ENCODE measurements at places on chromosomes 2 and 18.

DNA sequence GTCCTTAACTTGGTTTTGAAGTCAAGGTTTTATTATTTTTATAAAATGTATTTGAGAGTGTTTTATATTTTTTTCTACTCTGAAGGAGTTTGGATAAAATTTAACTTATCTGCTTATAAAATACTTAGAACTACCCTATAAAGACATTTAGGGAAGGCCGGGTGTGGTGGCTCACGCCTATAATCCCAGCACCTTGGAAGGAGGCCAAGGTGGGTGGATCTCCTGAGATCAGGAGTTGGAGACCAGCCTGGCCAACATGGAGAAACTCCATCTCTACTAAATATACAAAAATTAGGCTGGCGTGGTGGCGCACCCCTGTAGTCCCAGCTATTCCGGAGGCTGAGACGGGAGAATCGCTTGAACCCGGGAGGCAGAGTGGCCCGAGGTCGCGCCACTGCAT lies 486.4 kb downstream of the DSC3 start:
- no peak for DNase-seq

GRCh38 chr2:3316456-3317276 lies 61.0 kb downstream of the EIPR1 start:
- DNase-seq = no peak

GRCh38 chr2:45596761-45597160 lies 14.3 kb downstream of the SRBD1 start:
- no peak for DNase-seq

GRCh38 chr2:163395602-163396001 lies 340.2 kb downstream of the FIGN start:
- DNase-seq = no peak

GRCh38 chr2:27496357-27497287 lies at the start of gene GCKR:
GCKR (plus strand) TSS chr2:27496839; CDS start chr2:27496905, 66 bp downstream.
- no peak for DNase-seq

- DNase-seq = no peak
Observed at GRCh38 chr2:168030862-168031624, 216.4 kb downstream of the STK39 start.

GRCh38 chr2:206962966-206963365 lies 23.6 kb downstream of the CPO start:
- DNase-seq = no peak

GRCh38 chr2:66897181-66897580 lies 462.3 kb downstream of the MEIS1 start:
- DNase-seq = no peak

DNA sequence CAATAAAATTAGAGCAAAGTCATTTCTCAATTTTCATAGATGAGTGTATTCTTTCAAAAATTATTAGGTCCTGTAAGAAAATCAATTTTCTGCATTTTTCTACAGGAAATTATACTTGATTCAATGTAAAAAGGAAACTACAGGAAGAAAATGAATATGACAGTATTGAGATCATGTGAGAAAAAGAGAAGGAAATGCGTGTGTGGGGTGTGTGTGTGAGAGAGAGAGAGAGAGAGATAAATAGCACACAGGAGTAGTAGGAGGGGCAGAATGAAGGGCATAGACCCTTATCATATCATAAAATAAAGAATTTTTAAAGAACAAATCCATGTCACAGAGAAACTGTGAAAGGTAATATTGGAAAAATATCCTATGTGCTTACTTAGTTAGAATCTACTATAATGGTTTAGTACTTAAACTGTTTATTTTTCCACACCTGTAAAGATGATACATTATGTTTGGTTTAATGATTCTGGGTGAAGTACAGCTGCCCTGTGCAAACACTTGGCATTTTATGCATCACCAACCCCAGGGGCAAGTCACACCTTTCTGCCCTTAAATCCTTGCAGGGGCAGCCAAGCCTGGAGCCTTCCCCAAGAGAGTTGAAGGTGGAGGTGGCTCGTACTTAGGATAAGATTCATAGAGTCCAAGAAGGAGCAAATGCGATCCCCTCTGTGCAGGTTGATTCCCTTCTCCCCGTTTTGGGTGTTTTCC lies 276.4 kb downstream of the TGIF1 start:
- DNase-seq = no peak

- DNase-seq = no peak
Observed at GRCh38 chr2:40719414-40719813, 267.5 kb upstream of the SLC8A1 start.

DNA sequence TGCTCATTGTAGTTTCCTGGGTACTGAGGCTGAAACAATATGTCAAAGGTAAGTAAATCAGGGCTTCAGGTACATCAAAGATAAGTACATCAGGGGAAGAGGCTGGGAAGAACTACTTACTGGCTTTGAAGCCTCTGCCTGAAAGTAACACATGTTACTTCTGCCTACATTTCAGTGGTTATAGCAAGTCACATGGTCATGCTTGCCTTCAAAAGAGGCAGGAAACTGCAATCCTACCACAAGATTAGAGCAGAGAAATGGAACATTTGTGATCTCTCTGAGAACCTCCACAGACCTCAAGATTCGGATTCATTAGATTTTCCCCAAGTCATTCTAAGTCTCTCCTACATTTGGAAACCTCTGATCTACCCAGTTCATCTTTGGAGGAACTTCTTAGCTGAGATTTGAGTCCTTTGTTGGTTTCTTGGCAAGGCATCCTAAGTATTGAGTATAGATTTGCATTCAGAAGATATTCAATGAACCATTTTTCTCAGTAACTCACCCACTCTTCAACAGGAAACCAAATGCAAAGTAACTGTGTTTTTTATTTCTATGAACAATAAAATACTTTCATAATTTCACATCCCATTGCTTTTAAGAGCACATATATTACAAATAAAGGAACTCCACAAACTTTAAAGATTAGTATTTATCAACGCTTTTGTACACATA lies 48.5 kb upstream of the CCDC195 start:
- no peak for DNase-seq

GRCh38 chr2:70994009-70994698 lies 519 bp downstream of the TEX261 start:
- peak; percentile 55 for DNase-seq

DNA sequence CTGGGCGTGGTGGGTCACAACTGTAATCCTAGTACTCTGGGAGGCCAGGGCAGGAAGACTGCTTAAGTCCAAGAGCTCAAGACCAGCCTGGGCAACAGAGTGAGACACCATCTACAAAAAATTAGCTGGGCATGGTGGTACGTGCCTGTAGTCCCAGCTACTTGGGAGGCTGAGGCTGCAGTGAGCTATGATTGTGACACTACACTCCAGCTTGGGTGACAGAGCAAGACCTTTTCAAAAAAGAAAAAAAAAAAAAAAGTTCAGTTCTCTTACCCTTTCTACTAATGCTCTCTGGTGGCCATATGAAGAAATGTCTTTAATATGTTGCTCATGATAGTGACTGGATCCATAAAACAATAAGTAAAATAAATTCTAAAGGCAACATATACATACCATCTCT lies 14.9 kb downstream of the TYW5 start:
- no peak for DNase-seq

DNA sequence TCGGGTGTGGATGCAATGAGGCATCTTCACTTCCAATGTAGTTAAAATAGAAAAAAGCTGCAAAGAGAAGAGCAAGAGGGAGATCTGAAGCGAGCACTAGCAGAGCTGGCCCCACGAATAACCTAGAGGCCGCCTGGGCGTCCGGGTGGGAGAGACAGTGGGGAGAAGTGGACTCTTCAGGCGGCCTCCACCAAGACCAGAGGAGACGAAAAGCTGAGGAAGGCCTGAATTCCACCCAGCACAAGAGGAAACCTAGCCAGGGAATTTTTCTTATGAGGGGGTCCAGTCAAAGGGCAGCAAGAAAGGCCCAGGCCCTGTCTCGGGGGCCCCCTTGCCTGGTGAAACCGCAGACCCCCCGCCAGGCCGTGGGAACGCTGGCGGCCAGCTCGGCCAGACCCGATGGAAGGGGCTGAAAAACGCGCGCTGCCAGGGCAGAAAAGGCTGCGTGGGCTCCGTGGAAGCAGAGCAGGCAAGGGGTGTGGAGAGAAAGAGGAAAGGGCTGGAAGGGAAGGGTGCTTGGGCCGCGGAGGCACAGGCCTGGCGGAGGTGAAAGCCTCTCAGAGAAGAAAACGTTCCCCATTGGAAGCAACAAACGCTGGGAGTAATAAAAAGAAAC lies 69.2 kb downstream of the KCTD1 start:
- no peak for DNase-seq

DNA sequence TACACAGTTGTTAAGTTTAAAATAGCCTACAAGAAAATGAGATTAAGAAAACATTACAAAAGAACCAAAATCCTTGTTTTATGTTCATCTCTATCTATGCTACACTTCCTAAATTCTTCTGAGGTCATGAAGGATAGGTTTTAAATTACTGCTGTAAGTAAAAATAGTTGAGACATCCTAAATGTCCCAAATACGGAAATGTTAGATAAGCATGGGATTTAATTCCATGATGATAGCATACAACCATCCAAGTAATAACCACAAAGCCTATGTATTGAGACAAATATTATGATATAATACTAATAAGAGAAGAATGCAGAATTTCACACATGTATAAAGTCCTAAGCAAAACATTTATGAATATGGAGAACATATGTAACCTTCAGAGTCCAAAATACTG lies 34.1 kb downstream of the PIEZO2 start:
- no peak for DNase-seq

- no peak for DNase-seq
Observed at GRCh38 chr2:204183608-204184007, 247.0 kb downstream of the ICOS start.

DNA sequence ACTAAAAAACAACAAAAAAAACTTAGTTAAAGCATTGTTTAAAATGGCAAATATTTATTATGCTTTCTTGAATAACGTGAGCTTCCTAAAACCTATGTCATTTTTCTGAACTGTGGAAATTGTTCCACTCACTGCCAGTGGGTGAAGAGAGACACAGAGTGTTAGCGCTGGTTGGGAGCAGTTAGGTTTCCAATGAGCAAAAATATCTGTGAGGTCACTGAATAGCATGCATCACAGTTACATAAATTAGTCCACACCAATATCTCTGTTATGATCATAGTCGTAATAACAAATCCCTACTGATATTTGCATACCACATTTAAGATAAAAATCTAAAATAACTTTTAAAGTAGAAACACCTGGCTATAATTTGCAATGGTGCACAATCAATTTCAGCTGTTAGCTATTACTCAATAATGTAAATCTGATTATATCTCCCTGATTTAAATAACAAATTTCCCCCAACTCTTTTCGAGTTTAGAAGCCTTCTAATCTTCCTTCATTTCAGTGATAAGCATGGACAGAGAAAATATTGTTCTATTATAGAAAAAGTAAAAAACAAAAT lies 1094.0 kb upstream of the KLHL29 start:
- DNase-seq = no peak

DNA sequence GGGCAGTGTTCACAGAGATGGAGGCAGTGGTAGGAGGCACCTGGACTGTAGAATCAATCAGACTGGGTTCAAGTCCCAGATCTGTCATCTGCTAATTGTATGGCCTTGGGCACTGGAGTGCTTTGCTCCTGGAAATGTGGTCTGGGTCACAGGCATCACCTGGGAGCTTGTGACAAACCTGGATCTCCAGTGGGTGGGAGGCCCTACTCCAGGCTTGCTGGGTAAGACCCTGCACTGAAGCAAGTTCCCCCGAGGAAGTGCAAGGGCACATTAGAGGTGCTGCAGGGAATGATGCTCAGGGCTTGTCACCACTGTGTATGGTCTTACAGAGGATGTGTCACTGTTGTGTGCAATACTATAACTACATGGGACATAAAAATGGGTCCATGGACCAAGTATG lies 220.5 kb upstream of the ID2 start:
- no peak for DNase-seq

- no peak for DNase-seq
Observed at GRCh38 chr2:126368758-126369157, 287.2 kb upstream of the GYPC start.

DNA sequence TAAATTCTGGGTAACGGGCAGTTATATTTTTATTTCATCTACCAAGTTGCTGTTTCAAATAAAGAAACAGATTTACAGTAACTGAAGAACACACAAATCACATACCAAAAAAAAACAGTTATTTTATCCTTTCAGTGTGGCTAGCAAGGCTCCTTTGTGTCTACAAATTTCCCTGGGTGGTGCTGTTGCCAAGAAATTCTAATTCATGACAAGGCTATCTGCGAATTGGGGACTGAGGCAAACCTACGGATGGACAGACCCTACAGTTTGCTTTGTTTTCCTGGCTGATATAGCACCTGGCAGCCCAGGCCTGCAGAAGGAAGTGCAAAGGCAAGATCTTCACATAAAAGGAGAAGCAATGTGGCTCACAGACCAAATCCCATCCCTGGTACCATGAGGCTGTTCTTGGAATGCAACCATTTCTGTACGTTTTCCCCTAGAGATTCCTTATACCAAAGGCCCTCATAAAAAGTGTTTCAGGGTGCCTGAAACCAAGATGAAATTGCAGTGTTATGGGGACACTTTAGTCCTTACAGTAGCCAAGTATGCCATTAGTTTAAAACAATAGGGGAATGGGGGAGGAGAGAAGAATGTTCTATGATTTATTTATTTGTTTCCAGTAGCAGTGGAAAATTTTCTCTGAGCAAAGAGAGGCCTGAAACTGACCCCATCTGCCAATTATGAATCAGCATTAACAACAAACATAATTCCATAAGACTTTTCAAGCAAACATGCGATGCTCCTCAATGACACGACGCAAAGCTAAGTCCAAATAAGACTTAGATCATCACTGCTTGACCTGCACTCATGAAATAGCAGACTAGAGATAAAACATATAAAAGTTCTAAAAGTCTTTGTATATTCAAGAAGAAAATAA lies 4.3 kb downstream of the KLF7 start:
- DNase-seq = no peak

DNA sequence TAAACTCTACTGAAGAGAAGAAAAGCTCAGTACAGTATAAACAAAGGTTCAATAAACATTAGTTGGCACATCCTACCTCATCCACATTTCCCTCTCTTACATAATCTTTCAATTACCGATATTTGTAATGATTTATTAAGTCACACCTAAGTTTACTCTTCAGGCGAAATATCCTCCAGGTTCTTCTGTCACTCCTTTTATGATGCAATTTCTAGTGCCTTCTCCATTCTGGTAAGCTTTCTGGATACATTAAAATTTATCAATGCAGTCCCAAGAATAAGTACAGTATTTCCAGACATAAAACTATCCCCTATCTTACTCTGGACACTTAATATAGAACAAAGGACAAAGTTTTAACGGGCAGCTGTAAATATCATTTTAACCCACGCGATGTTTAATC lies 5.6 kb downstream of the HNRNPLL start:
- DNase-seq = no peak

- DNase-seq = no peak
Observed at GRCh38 chr2:30663806-30664205, 143.4 kb downstream of the CAPN13 start.

DNA sequence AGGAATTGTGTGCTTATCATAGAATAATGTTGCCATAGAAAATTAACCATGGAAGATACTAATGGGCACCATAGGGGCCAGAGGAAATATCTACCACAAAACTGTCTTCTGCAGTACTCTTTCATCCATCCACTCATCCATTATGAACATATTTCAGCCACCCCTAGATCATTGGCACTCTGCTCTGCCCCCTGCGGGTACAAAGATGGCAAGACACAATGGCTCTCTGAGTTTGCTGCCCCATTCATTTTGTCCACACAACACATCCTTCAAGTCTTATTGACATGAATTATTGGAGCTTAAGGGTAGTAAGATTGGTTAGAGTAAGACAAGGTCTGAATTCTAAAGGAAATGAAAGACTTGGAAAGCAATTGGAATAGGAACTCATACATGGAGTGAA lies 1224.7 kb upstream of the CELF4 start:
- peak; percentile 53 for DNase-seq

GRCh38 chr18:12750076-12750714 lies 47.4 kb downstream of the PSMG2 start:
- no peak for DNase-seq

- DNase-seq = no peak
Observed at GRCh38 chr18:53191634-53192033, 851.6 kb downstream of the DCC start.
